ENCODE measurements at places on chromosomes 7 and 10. TPM values are rescaled to one million over a fixed set of nuclear protein-coding genes. Genes with fewer than 3 reads are reported as not detected.

DNA sequence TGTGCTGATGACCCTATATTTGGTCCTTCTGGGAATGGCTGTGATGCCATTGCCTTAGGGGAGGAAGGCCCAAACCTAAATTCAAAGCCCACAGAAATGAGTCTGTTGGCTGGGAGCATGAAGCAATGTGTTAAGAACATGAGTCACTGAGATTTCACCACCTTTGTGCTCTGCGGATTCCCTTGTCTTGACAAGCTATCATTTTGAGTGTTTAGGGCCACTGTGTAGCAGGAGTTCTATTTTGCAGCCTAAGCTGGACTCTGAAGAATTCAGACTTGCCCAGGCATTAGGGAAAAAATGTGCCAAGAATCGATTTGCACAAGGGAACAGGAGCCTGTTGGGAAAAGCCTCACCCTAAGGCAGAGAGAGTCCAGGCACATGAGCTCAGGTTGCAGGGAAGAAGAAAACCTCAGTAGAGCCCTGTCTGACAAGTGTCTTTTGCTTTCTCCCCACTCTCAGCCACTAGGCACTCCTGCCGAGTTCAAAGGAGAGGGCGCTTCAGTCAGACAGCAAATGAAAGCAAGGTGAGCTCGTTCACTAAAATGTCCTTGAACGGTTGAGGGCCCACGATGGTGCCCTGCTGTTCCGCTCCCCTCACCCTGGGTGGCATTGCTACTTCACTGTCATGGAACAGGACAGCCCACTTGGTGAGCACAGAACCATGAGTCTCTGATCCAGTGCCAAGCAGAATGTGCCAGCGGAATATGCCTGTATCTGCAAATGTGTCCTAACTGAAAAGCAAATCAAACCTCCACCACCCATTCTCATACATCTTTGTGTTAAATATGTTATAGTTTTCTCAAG is 93.6 kb downstream of the PRLHR start:
- DNase-seq, result peak; percentile 94

- DNase-seq, result no peak
These were observed 4.1 kb downstream of the NEUROD6 start for GRCh38 chr7:31336202-31337001.

DNA sequence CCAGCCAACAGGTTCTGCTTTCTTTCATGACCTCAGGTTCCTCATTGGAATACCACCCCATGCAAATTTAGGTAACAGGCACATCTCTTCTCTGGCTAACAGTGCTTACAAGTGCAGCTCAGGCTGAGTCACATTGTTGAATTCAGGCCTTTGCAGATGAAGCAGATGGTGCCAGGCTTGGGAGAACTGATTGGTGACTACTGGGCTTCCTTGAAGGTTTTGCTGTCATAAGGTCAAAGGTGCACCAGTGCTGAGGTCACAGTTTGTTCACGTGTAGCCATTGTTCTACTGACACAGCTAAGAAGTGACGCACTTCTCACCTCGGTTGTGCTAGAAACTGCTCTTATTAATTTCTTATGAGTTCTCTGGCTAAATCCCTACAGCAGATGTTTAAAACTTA is 128.6 kb upstream of the BMPER start:
- peak; percentile 72 for DNase-seq

- DNase-seq, result peak; percentile 45
These were observed 825 bp downstream of the RAB11FIP2 start for GRCh38 chr10:118045837-118046394.

- no peak for DNase-seq
These were observed 37.2 kb downstream of the CYCS start for GRCh38 chr7:25087855-25088254.

DNA sequence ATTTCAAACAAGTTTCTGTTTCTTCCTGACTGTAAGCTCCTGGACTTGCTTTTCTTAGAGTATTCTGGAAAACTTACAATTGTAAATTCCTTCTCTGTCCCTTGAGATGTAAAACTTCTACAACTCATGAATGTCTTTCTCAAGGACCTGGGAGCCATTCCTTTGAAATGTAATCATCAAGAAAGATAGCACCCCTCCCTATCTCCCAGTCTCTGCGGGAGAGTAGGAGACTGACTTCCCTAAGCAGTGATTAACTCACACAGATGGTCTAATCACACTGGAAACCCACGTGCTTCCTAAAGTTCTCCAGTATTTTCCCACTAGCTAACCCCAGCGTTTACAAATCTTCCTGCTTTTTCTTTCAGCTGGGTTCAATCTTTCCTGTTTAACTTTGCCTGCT is 549.4 kb downstream of the SORCS1 start:
- peak; percentile 62 for DNase-seq

GRCh38 chr10:76523246-76523645 is 1091.8 kb downstream of the LRMDA start:
- peak; percentile 38 for DNase-seq

ITGA8 gene
- total RNA-seq, result 2.6 TPM

Measured in fibroblast of the aortic adventitia (primary cell).